Skeletal muscle tissue (tissue), 5 donors: ENCODE measurements at places on chromosomes 7 and 10. TPM values are rescaled to one million over a fixed set of nuclear protein-coding genes. Genes with fewer than 3 reads are reported as not detected.

The SH2D4B gene
- under 0.01 TPM for total RNA-seq

The SLC18A3 gene
- not detected for total RNA-seq

The OR9A2 gene
- total RNA-seq: not detected

The CDNF gene
- 1.0 TPM for total RNA-seq

The RPEL1 gene
- total RNA-seq: not detected

The SFMBT2 gene
- total RNA-seq: 12.5 TPM

The IQUB gene
- total RNA-seq: 0.52 TPM

The FAM131B gene
- 1.0 TPM for total RNA-seq

The SPDYE2 gene
- not detected for total RNA-seq

The CYP3A4 gene
- not detected for total RNA-seq

The PDE1C gene
- 2.1 TPM for total RNA-seq

The CCDC3 gene
- 13.0 TPM for total RNA-seq

The WNT8B gene
- total RNA-seq: not detected

The ABHD11 gene
- 13.6 TPM for total RNA-seq

The ANXA8 gene
- total RNA-seq: not detected

The SLC26A4 gene
- 0.52 TPM for total RNA-seq

The OR6V1 gene
- total RNA-seq: not detected

The CRPPA gene
- total RNA-seq: 16.7 TPM

The ITPRID1 gene
- 0.52 TPM for total RNA-seq

The INA gene
- not detected for total RNA-seq

The CHAT gene
- not detected for total RNA-seq

The VPS37D gene
- total RNA-seq: 3.1 TPM

The HMX3 gene
- not detected for total RNA-seq

The SLC18A2 gene
- 1.0 TPM for total RNA-seq

The ZNF425 gene
- 5.2 TPM for total RNA-seq

The HMX2 gene
- total RNA-seq: not detected

The HOXA13 gene
- total RNA-seq: 0.52 TPM

The SLC39A12 gene
- total RNA-seq: under 0.01 TPM

The GRM3 gene
- under 0.01 TPM for total RNA-seq

The MUC12 gene
- total RNA-seq: not detected

The NEURL1 gene
- total RNA-seq: 12.0 TPM

The GDF2 gene
- not detected for total RNA-seq

The PRSS37 gene
- total RNA-seq: not detected

The GTF2IRD2 gene
- 36.0 TPM for total RNA-seq

The TWIST1 gene
- total RNA-seq: 12.0 TPM

The FRG2B gene
- total RNA-seq: not detected

The DBF4 gene
- 8.4 TPM for total RNA-seq

The SPDYE16 gene
- not detected for total RNA-seq

The MRC1 gene
- 27.1 TPM for total RNA-seq

The NUP42 gene
- 32.4 TPM for total RNA-seq

The LRMDA gene
- 7.3 TPM for total RNA-seq

The PNLIP gene
- total RNA-seq: 1.0 TPM

The EPHB6 gene
- 1.0 TPM for total RNA-seq

The STN1 gene
- 20.9 TPM for total RNA-seq

The TCERG1L gene
- total RNA-seq: not detected

The MSRB2 gene
- 15.7 TPM for total RNA-seq

The PLXDC2 gene
- 23.0 TPM for total RNA-seq

The NPTX2 gene
- 3.1 TPM for total RNA-seq

The MYO1G gene
- 1.6 TPM for total RNA-seq

The FAM107B gene
- 13.6 TPM for total RNA-seq

The FAM13C gene
- total RNA-seq: 31.8 TPM

The GNAT3 gene
- not detected for total RNA-seq

The NFE2L3 gene
- total RNA-seq: under 0.01 TPM

The CFAP70 gene
- 1.6 TPM for total RNA-seq

The OR2A42 gene
- total RNA-seq: under 0.01 TPM

The PIP gene
- total RNA-seq: not detected

The NPSR1 gene
- 1.6 TPM for total RNA-seq

The CDK14 gene
- total RNA-seq: 25.1 TPM

The EVX1 gene
- not detected for total RNA-seq
